Prostate gland (tissue), 2 donors: ENCODE measurements at places on chromosomes 4 and X. TPM values are rescaled to one million over a fixed set of nuclear protein-coding genes. Genes with fewer than 3 reads are reported as not detected.

Gene BCLAF3
- total RNA-seq, result 10.1 TPM

- no peak overlapping the region for H3K27ac ChIP-seq
These were observed 194.4 kb downstream of the BCOR start for GRCh38 chrX:39903343-39903742.

Gene DRD5
- not detected for total RNA-seq

Gene ADH7
- total RNA-seq, result not detected

DNA sequence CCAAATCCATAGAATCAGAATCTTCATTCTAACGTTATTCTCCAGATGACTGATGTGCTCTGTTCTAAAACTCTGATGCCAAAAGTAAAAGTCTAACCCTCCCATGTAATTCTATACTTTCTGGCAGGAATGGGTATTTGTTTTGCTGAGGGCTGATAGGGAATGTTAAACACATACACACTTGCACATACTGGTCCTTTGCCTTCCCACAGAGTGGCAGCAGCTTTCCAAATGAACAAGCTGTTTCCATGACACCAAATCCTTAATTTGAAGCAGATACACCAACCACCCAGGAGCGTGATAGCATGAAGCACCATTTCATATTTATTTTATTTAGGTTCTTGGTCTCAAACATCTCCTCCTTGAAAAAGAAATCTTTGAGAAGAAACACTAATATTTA lies 155.5 kb upstream of the PRDX4 start:
- no peak for DNase-seq
- H3K4me3 ChIP-seq, result no peak overlapping the region
- H3K36me3 ChIP-seq, result no peaks in the 10 kb centered on the region
- H3K4me1 ChIP-seq, result no peaks in the 10 kb centered on the region
- H3K27ac ChIP-seq, result no peak overlapping the region

Gene F8A2
- total RNA-seq, result 16.4 TPM
